ENCODE measurements at places on chromosomes 11 and 22.

- peak; percentile 91 for DNase-seq
Observed at GRCh38 chr22:36180038-36180880, 19.7 kb upstream of the APOL3 start.

DNA sequence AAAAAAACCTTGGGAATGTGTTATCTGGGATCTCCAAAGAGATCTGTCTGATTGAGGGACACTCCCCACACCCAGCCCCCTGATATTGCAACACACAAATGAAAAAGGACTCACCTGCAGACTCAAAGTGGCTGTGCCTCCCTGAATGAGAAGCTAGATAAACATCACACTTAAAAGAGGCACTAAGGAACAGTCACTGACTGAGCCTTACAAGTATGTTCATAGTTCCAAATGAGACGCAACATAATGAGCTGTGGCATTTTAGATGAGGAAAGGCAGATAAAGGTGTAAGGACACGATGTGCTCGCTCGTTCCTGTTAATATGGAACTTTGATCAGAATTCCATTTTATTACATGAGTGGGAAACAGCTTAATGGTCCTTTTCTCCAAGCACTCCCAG, 21.0 kb upstream of the CFAP300 start:
- DNase-seq: no peak

DNA sequence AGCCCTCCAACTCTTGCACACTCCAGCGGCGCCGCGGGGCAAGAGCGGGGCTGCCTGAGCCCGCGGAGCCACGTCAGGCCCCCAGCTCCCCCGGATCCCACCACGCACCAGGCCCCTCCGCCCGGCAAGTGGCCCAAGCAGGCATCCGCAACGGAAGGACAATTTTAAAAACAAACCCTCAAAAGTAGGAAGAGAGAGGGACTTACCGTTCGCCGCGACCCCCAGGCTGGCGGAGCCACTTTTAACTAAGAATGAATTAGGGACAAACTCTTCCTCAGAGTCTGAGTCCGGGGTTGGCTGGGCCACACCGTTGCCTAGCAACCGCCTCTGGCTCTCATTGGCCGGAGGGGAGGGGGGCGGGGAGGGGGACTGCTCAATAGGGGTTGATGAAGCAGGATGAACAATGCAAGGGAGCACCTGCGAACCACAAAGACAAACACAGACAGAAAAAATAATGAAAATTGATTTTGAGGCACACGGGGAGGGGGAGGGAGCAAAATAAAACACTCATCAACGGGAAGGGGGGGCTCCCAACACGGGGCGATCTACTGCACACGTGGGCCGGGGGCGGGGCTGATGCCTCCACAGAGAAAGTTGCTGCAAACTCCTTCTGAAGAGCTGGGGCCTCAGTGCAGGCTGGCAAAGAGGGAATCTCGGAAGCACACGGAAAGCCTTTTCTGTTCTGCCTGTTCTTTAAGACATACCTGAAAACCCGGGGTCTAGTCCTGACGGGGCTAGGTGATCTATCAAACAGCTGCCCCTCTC, 387.5 kb upstream of the NARS2 start:
- DNase-seq: peak; percentile 5

DNA sequence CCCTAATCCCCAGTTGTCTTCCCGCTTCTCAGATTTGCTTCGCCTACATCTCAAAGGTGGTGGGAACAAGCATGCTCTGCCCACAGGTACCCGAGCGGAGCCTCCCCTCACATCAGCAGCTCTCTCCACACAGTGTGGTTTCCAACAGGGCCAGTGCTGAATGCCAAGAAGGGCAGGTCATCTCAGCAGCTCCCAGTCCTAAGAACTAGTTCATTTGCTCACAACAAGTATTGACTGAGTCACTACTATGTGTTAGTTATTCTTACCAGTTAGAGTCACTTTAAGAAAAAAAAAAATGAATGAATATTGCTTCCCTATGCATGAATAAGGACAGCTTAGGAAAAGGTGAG, 66.2 kb downstream of the THAP12 start:
- DNase-seq: no peak

DNA sequence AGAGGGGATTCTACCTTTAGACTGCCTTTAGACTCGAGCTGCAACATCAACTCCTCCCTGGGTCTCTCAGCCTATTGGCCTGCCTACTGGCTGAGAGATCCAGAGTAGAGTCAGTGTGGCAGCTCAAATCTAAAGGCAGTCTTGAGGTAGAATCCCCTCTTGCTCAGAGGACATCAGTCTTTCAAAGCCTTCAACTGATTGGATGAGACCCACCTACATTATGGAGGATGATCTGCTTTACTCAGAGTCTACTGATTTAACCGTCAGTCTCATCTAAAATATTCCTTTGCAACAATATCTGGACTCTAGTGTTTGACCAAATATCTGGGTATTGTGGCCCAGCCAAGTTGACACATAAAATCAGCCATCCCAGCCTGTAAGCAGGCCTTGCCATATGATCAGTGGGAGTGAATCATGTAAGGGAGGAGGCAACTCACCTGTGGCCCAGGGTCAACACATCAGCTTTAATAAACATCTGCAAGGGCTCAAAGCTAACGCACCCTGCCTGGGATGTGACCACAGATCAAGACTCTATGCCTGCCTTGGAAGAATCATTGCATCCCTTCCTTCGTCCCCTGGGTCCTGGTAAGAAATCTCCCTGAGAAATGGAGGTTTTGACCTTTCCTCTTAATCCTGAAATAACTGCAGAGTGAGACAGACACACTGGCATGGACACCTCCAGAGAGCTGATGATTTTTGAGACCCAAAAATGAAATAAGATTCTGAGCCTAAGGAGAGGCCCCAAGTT, 198.0 kb downstream of the DBX1 start:
- no peak for DNase-seq

GRCh38 chr11:118530180-118530682, 761 bp upstream of the TMEM25 start:
- DNase-seq: no peak

- DNase-seq: no peak
Observed at GRCh38 chr11:11173316-11174025, 179.6 kb downstream of the CSNK2A3 start.

GRCh38 chr11:111938687-111939160, 1.6 kb downstream of the DIXDC1 start:
- DNase-seq: peak; percentile 52

- DNase-seq: no peak
Observed at GRCh38 chr22:22547692-22548300, 11.3 kb downstream of the PRAME start.

GRCh38 chr22:27175021-27175838, 517.8 kb downstream of the MIAT start:
- no peak for DNase-seq

- no peak for DNase-seq
Observed at GRCh38 chr11:19962801-19963175, 197.5 kb downstream of the DBX1 start.

GRCh38 chr11:82899186-82899820, 927 bp downstream of the PRCP start:
- no peak for DNase-seq

- no peak for DNase-seq
Observed at GRCh38 chr11:1652026-1652425, 22.5 kb downstream of the KRTAP5-5 start.

GRCh38 chr11:61020551-61021235, 49.2 kb downstream of the CD6 start:
- no peak for DNase-seq

GRCh38 chr11:31959716-31960115, 131.2 kb upstream of the RCN1 start:
- no peak for DNase-seq

DNA sequence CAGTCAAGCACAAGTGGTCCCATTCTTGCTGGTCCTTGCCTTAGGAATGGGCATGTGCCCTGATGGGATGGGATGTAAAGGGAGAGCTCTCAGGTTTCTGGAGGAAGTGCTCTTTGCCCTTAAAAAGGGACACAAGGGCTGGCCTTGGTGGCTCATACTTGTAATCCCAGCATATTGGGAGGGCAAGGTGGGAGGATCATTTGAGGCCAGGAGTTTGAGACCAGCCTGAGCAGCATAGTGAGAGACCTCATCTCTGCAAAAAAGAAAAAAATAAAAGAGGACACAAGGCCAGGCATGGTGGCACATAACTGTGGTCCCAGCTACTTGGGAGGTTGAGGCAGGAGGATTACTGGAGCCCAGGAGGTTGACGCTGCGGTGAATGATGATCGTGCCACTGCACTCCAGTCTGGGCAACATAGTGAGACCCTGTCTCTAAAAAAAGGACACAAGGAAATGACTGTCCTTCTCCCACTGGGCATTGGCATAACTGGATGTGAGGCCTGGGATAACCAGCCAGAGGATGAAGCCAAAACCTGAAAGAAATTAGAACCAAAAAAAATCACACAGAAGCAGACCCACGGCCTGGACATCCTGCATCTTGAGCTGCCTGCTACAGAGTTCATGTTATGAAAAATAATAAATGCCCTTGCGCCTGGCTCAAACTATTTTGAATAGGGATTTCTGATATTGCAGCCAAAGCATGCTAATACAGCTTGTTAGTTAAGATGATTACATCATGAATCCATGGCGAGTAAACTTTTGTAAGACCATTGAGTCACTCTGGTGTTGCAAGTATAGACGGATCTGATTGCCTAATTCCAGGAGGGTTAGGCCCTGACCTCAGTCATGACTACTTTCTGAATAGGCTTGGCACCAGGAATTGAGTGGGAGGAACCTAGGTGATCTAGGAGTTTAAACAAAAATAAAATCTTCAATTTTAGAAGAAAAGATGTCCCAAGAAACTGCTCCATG, 12.9 kb upstream of the CRKL start:
- no peak for DNase-seq

GRCh38 chr11:36110668-36111410, 167.0 kb downstream of the LDLRAD3 start:
- DNase-seq: no peak

GRCh38 chr22:17271711-17272451, 52.6 kb upstream of the ADA2 start:
- DNase-seq: no peak

DNA sequence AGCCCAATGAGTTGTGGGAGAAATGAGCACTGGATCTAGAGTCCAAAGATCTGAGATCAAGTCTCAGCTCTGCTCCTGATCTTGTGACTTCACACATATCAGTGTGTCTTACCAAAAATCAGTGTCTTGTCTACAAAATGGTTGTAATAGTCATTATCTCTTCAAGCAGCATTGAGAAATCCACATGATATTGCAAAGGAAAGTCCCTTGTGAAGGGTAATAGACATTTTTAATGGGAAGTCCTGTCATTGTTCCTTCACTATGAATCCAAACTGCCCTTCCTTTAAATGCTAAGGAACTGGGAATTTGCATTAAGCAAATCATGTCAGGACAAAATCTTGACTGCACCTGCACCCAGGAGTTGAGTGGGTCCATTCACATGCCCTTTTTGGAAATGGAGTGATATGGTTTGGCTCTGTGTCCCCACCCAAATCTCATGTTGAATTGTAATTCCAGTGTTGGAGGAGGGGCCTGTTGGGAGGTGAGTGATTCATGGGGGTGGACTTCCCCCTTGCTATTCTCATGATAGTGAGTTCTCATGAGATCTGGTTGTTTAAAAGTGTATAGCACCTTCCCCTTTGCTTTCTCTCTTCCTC, 51.1 kb downstream of the COMMD9 start:
- no peak for DNase-seq

GRCh38 chr11:8207080-8208000, 38.5 kb upstream of the RIC3 start:
- no peak for DNase-seq

- no peak for DNase-seq
Observed at GRCh38 chr11:74443071-74443864, 24.1 kb downstream of the KCNE3 start.

DNA sequence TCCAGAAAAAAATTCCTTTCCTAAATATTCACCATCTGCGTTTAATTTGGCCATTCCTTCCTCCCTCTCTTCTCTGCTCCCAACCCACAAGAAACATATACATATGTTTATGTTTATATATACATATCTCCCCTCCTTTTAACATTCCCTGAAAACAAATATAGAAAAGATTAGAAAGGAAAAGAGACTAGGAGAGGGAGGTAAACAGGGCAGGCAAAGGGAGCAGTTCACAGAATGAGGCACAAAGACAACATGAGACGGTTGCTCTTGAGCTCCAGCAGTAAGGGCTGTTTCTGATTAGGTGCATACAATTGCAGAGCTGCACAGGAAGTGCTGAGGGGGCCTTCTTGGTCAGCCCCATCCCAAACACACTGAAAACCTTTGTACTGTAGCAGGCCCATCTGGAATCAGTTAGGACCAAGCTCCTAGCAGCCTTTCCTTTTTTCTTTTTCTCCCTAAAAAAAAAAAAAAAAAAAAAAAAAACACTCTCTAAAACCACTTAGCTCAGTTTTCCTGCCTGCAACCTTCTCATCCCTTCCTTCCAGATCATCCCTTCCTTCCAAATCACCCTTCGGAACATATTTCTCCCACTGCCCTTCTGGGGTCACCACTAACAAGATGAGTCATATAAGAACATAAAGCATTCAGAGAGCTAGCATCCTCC, 57.0 kb downstream of the RBFOX2 start:
- no peak for DNase-seq

GRCh38 chr22:50252082-50253045, 1.3 kb upstream of the HDAC10 start:
- DNase-seq: peak; percentile 75

GRCh38 chr22:37818409-37819104, 4.6 kb upstream of the GALR3 start:
- DNase-seq: peak; percentile 77

- no peak for DNase-seq
Observed at GRCh38 chr11:112835591-112836255, 125.5 kb upstream of the NCAM1 start.

- DNase-seq: no peak
Observed at GRCh38 chr11:120917559-120918239, 106.2 kb upstream of the TBCEL start.

All from activated CD4-positive, alpha-beta T cell treated with anti-CD3 and anti-CD28 coated beads, Interleukin-2, amount 50 U/mL, for 48 hours (primary cell).